ENCODE measurements at places on chromosomes 13 and 19.

GRCh38 chr19:17868669-17869068, 3.1 kb upstream of the SLC5A5 start:
- peaks cover 13% of the 10 kb centered on the region for H3K36me3 ChIP-seq
- no peak overlapping the region for H3K4me3 ChIP-seq
- peaks cover 15% of the 10 kb centered on the region for H3K4me1 ChIP-seq
- H3K27me3 ChIP-seq, result peaks cover 43% of the 10 kb centered on the region
- H3K27ac ChIP-seq, result no peak overlapping the region

DNA sequence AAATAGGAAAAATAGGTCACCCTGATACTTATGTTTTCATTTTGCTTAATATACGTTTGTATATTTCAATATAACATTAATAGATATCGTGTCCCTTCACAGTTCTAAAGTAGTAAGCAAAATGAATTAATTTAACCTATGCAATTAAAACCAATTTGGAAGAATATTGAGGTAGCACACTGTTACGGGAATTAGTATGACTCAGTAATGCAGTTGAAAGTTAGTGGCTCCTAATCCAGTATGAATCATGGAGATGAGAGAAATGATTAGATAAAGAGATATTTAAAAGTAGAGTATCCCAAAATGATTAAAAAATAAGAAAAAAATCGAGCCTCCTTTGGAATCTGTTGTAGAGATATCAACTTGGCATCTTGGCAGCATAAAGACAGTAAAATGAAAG, 177.0 kb upstream of the SLITRK6 start:
- H3K36me3 ChIP-seq, result no peaks in the 10 kb centered on the region
- H3K4me3 ChIP-seq, result no peak overlapping the region
- no peak overlapping the region for H3K27ac ChIP-seq
- H3K27me3 ChIP-seq, result no peaks in the 10 kb centered on the region
- no peak for DNase-seq

- DNase-seq, result no peak
- no peaks in the 10 kb centered on the region for H3K4me1 ChIP-seq
- no peak overlapping the region for H3K4me3 ChIP-seq
- no peaks in the 10 kb centered on the region for H3K27me3 ChIP-seq
- H3K27ac ChIP-seq, result no peak overlapping the region
Measured at GRCh38 chr13:46716821-46717220, 80.1 kb downstream of the ESD start.

GRCh38 chr19:20237773-20238623, 71.0 kb downstream of the ZNF486 start:
- DNase-seq, result no peak
- H3K27me3 ChIP-seq, result no peaks in the 10 kb centered on the region
- peak overlapping the region; percentile 8 for H3K27ac ChIP-seq
- H3K4me3 ChIP-seq, result peak overlapping the region; percentile 36
- no peaks in the 10 kb centered on the region for H3K36me3 ChIP-seq

GRCh38 chr13:56201834-56202233, 938.9 kb upstream of the PRR20A start:
- DNase-seq, result no peak
- H3K27ac ChIP-seq, result no peak overlapping the region
- no peaks in the 10 kb centered on the region for H3K4me1 ChIP-seq
- no peaks in the 10 kb centered on the region for H3K27me3 ChIP-seq

DNA sequence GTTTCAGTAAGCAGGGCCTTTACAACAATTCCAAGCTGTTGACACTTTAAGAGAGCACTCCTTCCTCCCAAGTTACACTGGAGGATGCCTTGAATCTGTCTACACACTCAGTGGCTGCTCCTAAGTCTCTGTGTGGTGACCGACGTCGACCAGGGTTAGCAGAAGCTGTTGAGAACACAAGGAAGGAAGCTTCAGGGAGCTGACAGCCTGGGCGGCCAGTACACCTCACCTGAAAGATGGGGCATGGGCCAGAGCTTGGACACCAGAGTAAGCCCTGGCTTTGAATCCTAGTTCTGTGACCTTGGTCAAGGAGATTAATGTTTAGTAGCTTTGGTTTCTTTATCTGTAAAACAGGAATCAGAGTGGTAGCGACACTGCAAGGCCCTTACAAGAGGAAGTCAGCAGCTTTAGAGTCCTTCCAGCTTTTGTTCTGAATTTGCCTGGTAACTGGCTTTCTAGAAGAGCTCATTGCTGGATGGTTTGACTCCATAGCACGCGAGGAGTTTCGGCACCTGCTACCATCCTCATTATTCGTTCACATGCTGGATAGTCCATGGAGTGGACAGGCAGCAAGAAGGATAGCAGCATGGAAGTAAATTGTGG, 214.2 kb downstream of the FGF9 start:
- H3K4me1 ChIP-seq, result no peaks in the 10 kb centered on the region
- no peaks in the 10 kb centered on the region for H3K27me3 ChIP-seq
- no peak overlapping the region for H3K27ac ChIP-seq
- H3K36me3 ChIP-seq, result no peaks in the 10 kb centered on the region
- no peak for DNase-seq

- no peak overlapping the region for H3K27ac ChIP-seq
- no peak overlapping the region for H3K4me3 ChIP-seq
- H3K27me3 ChIP-seq, result no peaks in the 10 kb centered on the region
- peaks cover 6% of the 10 kb centered on the region for H3K4me1 ChIP-seq
- DNase-seq, result no peak
Measured at GRCh38 chr13:60754211-60755090, 357.4 kb downstream of the TDRD3 start.

- H3K4me1 ChIP-seq, result peaks cover 1% of the 10 kb centered on the region
- no peak overlapping the region for H3K27ac ChIP-seq
- H3K27me3 ChIP-seq, result no peaks in the 10 kb centered on the region
- no peak overlapping the region for H3K4me3 ChIP-seq
Measured at GRCh38 chr13:108428691-108429090, 159.2 kb downstream of the TNFSF13B start.

DNA sequence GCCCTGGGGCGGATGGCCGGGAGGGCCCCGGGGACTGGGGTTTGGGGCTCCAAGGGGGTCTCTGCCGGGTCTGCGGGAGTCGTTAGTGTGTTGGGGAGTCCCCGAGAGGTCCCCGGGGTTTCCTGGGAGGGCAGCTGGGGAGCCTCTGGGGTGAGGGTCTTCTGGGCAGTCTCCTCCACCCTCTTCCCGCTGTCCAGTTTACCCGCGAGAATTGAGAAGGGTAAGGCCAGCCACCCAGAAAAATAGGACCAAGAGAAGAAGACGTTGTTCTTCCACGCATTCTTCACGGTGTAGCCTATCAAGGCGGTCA, 1.0 kb upstream of the ETFB start:
- peak overlapping the region; percentile 76 for H3K27ac ChIP-seq
- H3K27me3 ChIP-seq, result no peaks in the 10 kb centered on the region
- peak overlapping the region; percentile 52 for H3K4me3 ChIP-seq
- peaks cover 17% of the 10 kb centered on the region for H3K4me1 ChIP-seq
- H3K36me3 ChIP-seq, result no peaks in the 10 kb centered on the region
- no peak for DNase-seq

DNA sequence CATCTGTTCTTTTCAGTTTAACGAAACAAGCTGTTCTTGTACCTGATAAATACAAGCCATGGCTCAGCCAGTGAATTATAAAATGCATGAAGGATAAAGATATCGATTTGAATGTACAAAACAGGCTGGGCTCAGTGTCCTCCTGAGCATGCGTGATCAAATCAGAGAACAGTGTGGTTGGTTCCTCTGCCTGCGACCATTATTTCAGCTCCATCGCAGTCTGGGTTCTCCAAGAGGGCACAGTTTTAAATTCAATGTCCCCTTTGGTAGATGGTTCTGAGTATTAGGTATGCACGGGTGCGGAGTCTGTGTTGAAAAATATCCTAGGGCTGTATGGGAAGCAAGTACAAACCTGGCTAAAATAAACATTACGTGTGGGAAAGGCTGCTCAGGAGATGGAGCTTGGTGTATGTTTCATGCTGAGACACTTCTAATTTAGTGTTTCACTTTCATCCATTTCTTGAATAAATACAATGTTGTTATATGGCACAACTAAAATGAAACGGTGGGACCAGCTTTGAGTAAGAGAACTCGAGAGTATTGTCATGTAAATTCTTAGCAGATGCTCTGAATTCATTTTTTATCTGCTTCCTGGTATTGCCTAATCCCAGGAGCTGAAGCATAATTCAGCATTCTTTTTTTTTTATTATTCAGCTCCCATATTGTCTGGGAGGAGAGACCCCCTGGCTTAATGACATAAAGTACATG, 458.7 kb downstream of the MYO16 start:
- H3K27me3 ChIP-seq, result no peaks in the 10 kb centered on the region
- DNase-seq, result no peak
- H3K4me3 ChIP-seq, result no peak overlapping the region
- peaks cover 4% of the 10 kb centered on the region for H3K4me1 ChIP-seq
